ENCODE measurements at places on chromosomes 2 and 18.

- no peak for DNase-seq
Observed at GRCh38 chr2:31197669-31198068, 19.6 kb downstream of the CAPN14 start.

- DNase-seq = no peak
Observed at GRCh38 chr18:73079920-73080319, 212.1 kb upstream of the NETO1 start.

DNA sequence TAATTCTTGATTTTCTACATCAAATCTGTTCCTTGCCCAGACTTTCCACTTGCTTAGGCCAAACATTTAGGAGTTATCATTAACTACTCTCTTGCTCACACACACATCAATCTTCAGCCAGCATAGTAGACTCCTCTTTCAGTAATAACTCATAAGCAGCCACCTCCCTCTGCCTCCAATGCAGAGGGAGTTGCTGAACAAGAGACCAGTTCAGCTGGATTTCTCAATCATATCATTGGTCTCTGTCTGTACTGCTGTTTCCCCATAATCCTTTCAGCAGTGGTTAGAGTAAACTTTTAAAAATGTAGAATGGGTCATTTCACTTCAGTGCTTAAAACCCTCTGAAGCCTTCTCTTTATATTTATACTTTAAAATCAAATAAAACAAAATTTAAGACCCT is 112.9 kb downstream of the SLC39A10 start:
- no peak for DNase-seq

DNA sequence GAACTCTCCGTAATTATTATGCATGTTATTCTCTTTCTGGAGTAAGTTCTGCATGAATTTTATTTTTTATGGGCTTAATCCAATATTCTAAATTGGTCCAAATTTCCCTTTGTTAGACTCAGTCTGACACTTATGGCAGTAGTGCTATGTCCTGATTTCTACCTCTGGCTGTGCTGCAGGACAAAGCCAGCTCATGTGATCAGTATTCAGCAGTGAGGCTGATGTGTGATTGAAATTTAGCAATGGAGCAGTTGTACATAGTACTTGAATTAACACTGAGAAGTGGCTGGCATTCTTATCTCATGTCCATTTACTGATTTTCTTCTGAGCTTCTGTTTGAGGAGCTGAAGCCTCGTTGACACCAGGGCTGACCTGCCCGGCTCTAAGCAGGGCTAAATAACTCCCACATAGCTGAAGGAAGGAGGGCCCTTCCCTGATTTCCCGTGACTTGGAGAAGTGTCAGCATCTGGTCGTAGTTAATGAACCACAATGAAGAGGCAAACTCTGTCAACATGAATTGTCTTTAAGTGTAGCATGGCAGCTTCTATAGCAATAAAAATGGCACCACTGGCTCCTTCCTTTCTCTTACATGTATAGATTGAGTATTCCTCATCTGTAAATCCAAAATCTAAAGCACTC is 159.0 kb upstream of the RASGRP3 start:
- DNase-seq = no peak

- no peak for DNase-seq
Observed at GRCh38 chr18:8821531-8821930, 116.2 kb downstream of the MTCL1 start.

- DNase-seq = no peak
Observed at GRCh38 chr2:67290451-67291290, 106.5 kb upstream of the ETAA1 start.

DNA sequence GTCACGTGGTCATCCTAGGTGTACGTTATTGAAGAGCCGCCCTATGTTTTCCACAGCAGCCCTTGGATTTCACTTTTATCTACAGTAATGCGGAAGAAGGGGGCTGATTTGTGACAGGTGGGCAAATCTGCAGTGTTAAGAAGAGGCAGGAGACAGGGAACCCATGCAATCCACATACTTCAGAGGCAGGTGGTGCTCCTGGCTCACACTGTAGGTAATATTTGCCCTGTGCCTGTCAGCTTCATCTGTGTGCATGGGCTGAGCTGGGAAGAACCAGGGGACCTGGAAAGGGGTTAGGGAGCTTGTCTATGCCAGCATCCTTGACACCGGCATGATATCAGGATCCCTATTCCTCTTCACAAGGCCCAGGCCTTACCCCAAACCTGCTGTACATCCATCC is 183.9 kb downstream of the SH3RF3 start:
- DNase-seq = no peak

All from suppressor macrophage (primary cell).